NCI-H2029 treated with DMSO at 0.1 percent for 48 hours (cell line): ENCODE measurements at places on chromosomes 12 and 14.

DNA sequence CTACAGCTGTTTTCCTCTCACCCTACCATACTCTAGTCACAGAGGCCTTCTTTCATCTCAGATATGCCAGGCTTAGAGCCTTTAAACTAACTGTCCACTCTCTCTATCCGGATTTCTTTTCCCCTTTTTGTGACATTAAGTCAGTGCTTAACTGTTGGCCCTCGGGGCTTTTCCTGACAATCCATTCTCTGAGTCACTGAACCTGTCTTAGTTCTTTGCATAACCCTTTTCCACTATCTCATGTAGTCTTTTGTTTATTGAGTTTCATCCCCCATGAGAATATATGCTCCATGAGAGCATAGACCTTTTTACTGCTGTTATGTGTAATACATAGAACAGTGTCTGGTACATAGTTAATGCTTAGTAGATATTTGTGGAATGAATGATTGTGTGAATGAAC is 68.7 kb downstream of the PLEKHA5 start:
- no peak for DNase-seq

GRCh38 chr12:132723015-132723763 is 12.5 kb downstream of the PGAM5 start:
- no peak for DNase-seq

GRCh38 chr14:79573486-79573885 is 637.8 kb downstream of the DIO2 start:
- no peak for DNase-seq

- no peak for DNase-seq
These were observed 3.4 kb downstream of the PHC1 start for GRCh38 chr12:8917751-8918150.

DNA sequence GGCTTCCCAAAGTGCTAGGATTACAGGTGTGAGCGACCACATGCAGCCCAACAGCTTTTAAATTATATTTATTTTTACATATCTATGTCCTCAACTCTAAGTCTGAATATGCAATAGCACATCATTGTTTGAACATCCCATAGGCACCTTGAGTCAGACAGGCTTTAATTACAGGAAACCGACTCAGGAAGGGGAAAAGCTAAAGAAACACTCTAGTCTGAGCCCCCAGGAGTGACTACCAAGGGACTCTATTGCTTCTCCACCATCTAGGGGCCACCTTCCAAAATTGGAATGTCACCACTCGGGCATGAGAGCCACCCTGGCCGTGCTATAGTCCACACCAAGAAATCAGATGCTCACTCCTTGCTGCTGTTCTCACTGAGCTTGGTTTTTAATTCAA is 14.0 kb upstream of the MFAP5 start:
- DNase-seq, result no peak

DNA sequence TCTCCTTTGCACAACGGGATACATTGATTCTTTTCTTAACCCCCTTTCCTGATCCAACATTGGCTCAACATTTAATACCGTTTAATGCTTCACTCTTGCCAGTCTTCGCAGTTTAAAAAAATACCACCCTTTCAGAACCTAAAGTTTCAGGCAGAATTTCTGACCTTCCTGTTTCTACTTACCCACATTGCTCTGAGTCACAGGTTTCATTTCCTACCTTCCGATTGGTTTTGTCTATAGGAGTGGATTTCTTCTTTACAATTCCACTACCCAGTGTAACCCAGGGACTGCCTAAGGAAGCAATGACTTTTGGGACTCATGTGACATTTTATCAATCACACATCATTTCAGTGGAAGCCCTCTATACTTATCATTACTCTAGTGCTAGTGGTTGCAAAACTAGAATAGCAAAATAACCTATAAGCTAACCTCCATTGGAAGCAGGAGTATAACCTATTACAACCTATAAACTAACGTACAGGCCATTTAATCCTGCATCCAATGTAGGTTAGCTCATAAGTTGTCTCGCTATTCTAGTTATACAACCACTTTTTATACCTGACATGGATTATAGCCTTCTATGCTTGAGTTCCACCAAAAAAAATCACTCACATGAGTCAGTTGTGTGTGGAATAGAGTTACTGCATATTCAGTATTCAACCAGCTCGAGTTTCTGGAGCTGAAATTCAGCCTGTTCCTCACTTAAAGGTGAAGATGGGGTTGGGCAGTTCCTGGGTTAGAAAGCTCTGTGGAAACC is 64.9 kb upstream of the KITLG start:
- no peak for DNase-seq

- no peak for DNase-seq
These were observed 393.3 kb upstream of the PRICKLE1 start for GRCh38 chr12:42982828-42983227.

- DNase-seq, result no peak
These were observed 553 bp downstream of the CLEC14A start for GRCh38 chr14:38255408-38255672.

DNA sequence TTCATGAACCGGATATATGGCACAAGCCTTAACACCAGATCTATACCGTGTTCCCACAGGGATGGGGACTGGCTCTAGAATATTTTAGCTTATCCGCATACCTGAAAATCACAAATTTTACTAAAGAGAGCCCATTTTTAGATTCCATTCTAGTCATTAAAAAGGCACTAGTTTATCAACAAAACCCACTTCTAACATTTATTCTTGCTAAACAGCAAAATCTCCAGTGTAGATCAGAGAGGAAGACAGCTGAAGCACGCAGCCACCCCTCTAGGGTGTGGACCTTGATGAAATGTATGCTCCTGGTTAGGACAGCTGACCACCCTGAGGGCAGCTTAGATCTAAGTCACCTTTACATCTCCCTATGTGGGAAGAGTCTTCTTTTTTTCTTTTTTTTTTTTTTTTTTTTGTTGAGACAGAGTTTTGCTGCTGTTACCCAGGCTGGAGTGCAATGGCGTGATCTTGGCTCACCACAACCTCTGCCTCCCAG is 62.4 kb downstream of the EID3 start:
- no peak for DNase-seq

- DNase-seq, result no peak
These were observed 9.3 kb downstream of the SYNE3 start for GRCh38 chr14:95507174-95507573.

DNA sequence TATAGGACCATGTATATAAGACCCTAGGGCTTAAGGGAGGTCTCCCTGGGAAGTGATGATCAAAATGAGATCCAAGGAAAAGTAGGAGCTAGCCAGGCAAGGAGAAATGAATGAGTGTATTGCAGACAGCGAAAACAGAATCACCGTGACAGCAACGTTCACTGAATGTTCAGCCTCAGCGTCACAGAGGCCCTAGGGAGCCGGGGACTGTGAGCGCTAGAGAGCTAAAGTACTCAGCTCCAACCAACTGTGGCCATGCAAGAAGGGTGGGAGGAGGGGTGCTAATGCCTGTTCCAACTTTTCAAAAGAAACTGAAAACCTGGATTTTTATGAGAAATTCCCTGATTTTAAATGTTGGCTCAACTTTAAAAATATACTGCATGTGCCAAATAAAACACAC is 105.5 kb upstream of the CCND2 start:
- DNase-seq, result no peak

DNA sequence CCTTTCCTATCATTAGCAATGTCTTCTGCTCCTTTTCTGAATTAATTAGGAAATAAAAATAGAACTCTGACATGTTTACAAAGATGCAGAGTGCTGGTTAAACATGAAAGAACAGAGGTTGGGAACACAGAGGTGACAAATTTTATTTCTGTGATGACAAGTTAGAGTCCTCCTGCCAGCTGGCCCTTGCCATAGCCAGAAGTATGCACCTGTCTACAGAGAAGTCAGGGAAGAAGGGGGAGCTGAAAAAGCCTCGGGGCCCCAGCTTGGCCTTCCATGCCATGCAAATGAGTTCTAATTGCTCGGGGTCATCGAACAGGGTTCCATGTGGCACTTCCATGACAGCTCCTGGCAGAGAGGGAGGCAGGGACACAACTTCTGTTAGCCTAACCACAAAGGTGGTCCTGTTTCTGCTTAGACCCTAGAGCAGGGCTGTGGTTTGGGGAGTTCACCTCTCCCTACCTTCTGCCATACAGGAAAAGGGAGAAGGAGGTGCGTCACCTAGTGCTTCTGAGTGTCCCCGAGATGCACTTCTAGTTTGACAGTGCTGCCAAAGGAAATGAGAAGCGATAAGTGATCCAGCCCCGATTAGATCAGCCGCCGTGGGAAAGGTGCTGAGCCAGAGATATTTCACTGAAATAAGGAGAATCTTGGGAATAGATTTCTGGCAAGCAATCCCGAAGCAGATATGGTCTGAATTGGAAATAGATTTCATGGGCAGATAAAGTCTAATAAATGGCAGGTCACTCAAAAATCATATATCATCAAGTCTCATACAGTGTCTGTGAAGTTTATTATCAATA is 155.8 kb upstream of the FOXN3 start:
- no peak for DNase-seq

GRCh38 chr12:48441069-48441468 is 31.3 kb upstream of the ANP32D start:
- no peak for DNase-seq

DNA sequence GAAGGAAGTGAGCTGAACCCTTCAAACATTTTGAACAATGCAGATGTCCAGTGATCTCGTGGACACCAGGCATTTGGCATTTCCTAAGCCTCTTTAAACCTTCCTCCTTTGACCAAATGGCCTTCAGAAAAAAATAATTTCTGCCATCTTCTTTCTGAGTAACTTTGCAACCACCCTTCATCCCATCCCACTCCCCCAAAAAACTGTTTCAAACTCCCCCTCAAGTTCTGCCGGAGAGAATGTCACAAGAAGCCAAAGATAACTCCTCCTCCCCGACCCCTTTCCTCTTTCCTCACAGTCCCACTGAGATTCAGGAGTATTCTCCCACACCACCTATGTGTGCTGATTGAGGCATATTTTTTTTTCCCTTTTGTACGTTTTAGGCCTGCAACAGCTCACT is 1.7 kb downstream of the KSR2 start:
- DNase-seq, result no peak

DNA sequence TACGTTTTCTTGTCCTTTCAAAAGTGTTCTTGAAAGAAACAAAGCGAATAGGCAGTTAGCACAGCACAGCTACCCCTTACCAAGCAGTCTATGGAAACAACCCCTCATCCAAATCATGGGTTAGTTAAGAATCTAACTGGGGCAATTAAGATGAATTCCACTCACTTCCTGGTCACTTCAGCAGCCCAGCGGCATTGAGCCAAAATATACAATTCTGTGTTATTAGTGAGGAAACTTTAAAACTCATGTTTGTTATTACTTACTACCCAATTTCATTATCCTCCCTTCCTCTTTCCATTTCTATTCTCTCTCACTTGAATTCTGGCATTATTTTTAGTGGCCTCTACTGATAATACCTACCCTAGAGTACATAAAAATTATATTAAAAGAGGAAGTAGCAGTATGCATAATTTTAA is 121.4 kb downstream of the PPHLN1 start:
- no peak for DNase-seq

DNA sequence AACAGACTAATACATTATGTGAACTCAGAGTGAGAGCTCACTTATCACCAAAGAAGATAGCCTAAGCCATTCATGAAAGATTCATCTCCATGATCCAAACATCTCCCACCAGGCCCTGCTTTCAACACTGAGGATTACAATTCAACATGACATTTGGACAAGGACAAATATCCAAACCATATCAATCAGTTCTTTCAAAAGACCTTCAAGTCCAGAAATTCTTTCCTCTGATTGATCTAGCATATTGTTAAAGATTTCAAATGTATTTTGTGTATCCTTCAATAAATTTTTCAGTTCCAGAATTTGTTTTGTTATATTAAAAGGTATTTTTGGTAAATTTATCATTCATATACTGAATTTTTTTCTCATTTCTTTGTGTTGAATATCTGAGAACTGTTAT is 1055.8 kb downstream of the SLC6A15 start:
- no peak for DNase-seq

- DNase-seq, result peak; percentile 71
These were observed 39.9 kb downstream of the PRPF40B start for GRCh38 chr12:49662998-49663843.

GRCh38 chr12:92485351-92486348 is 217.1 kb upstream of the PLEKHG7 start:
- no peak for DNase-seq

DNA sequence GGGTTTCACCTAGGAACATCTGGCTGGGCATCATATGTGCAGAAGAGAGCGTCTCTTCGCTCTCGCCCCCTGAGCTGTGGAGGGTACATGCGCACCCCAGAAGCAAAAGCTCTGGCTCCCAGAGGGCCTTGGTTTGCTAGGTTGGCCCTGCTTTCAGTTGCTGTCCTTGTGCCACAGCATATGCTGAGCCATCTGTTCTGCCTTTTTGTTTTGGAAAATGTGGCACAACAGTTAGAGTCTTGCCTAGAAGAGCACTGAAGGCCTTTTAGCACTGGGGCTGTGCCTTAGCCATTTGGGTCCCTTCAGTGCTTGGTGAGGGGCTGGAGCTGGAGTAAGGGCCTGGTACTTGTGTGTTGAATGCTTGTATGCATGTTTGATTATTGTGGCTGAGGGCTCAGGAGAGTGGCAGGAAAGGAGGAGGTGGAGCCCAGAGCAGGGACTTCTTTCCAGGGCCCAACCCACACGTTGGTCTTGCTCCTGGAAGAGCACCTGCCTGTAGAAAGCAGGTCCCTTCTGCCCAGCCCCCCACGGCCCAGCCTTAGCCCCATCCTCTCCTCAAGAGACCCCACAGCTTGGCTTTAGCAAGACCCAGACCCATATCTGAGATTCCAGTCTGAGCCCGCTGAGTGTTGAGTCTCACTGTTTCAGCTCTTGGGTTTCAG is 113.7 kb downstream of the SLC25A47 start:
- DNase-seq, result peak; percentile 14

- no peak for DNase-seq
These were observed 183.1 kb downstream of the TMTC3 start for GRCh38 chr12:88325076-88325815.

DNA sequence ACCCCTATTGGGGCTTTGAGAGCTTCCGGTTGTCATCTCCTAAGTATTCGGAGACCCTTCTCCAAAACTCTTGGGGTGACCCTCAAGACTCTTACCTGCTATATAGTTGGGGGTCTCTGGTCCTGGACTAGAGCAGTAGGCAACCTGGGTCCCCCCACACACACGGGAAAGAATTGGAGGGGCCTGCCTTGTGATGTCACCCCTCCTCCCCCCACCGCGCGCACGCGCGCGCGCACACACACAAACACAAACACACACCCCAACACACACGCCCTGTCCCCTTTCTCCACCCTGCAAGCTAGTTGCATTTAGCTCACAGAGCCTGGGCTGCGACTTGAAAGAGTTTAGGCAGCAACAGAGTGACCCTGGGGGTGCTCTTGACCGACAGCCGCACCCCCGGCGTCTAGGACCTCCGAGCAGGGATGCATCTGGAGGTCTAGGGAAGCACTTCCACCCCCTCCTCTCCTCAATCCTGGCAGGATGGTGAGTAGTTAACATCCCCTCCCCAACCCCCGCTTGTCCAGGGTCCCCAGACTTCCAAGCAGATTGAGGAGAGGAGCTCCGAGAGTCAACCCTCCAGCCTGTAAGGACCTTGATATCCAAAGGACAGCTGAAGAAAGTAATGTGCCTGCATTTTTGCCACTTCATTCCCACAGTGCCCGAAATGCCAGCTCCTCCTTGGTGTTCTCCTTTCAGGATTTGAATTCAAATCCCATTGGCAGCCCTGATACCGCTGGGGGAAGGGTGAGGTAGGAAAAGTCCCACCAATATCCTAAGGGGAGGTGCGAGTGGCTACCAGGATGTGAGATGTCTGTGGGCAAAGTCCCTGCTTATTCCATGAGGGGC is 1.4 kb upstream of the DNAJC14 start:
- no peak for DNase-seq

- DNase-seq, result no peak
These were observed 137.7 kb upstream of the SYT1 start for GRCh38 chr12:78726854-78727253.
